ENCODE measurements at places on chromosomes 1 and 21.

GRCh38 chr21:43758811-43759210, 17.3 kb downstream of the CSTB start:
- DNase-seq: no peak

GRCh38 chr1:33117440-33118085, 36.6 kb downstream of the AZIN2 start:
- no peak for DNase-seq

DNA sequence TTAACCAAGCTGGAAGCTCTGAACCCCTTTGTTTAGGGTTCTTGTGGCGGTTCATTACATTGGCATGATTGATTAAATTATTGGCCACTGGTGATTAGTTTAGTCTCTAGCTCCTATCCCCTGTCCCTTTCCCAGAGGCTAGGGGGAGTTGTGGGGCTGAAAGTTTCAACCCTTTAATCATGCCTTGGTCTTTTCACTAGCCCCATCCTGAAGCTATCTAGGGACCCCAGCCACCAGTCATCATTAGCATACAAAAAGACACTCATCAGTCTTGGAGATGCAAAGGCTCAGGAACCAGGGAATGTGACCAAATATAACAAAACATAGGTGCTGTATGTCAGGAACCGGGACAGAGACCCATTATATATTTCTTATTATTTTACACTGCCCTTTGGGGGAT, 34.7 kb upstream of the SNX27 start:
- no peak for DNase-seq

DNA sequence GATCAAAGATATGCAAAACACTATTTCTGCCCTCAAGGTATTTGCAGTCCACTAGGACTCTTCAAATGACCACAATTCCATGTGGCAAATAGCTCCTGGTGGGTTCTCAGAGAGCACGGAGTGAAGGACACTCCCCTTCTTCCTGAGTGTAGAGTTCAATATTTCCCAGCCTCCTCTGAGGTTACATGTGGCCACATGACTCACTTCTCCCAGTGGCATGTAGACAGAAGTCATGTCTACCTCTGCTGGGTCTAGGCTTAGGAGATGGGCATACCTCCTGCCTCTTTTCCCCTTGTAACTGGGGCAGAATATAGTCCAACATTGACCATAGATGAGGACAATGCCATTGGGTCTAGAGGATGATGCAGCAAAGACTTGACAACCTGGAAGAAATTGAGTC, 191.4 kb downstream of the MIS18A start:
- DNase-seq: no peak

DNA sequence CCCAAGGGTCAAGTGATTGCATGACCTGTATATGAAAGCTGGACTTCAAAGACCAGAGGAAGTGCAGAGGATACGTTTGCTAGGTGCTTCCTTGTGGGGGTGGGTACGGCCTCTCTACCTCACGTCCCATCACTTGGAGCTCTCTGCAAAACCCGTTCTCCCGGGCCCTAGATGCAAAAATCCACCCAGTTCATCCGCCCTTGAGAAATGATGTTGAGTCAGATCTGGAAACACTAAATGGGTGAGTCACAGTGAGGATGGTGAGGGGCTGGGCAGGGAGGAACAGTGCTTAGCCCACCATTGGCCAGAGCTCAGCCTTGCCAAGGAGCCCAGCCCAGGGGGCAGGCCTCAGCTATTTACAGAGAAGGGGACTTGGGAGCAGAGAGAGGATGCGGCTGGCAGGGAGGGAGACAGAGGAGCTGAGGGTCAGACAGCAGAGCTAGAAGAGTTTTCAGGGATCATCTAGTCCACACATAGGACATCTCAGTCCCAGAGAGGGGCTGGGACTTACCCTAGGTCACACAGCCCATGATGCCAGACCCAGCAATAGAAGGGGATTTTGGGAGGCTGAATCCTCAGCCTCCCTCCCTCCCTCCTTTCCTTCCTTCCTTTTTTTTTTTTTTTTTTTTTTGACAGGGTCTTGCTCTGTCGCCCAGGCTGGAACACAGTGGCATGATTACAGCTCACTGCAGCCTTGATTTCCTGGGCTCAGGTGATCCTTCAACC, 14.6 kb downstream of the ARHGEF10L start:
- no peak for DNase-seq

- DNase-seq: no peak
These were observed 92.4 kb upstream of the ERG start for GRCh38 chr21:38590449-38591217.

DNA sequence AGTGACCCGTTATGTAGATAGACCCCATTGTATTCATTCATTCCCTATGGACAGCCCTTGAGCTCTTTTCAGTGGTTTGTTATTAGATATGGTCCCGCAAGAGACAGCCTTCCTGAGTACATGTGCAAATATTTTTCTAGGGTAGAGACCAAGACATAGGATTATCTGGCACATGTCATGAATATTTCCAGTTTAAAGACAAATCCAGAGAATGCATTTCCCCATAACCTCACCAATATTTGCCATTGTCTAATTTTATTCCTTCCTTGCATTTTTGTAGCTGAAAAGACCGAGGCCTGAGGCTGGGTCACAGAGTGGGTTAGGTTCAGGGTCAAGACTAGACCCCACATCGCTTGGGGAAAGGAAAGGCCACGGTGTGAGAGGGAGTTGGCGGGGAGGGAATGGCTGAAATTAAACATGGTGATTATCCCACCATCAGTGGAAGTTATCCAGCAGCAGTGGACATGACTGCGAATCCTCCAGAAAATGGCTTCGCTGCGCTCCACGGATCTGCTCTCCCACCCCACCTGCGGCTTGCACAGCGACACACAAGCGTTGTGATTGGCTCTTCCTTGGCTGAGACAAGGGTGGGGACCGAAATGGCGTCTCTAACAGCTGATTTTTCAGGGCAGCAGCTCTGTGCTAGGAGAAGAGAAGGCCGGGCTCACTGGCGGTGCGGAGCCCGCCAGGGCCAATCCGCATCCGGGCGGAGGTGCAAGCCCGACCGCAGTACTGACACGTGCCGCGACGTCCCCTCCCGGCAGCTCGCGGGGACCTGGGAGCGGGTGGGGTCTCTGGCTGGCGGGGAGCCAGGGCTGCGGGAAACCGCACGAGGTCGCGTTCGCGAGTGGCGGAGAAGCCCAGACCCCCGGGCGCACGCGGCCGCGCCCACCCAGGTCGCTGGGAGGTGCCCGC, 16.1 kb upstream of the STMN1 start:
- DNase-seq: peak; percentile 50

- no peak for DNase-seq
These were observed 5.0 kb upstream of the ARL8A start for GRCh38 chr1:202149566-202149965.

DNA sequence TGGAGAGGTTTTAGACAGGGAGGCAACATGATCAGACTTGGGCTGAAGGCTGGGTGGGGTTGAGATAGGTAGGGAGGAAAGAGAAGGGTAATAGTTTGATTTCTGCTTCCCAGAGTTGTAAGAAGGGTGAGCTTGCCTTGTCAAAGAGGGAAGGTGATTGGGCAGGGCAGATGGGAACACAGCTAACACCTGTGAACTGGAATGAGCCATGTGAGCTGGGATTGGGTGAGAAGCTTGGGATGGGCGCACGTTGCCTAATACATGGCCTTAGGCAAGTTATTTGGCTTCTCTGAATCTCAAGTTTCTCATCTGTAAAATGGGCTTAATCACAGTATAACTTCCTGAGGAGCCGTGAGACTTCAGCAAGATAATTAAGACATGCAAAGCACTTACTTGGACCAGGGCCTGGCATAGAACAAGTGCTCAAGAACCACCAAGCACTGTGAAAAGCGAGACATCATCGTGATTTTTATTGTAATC, 33.8 kb upstream of the ID3 start:
- DNase-seq: no peak

DNA sequence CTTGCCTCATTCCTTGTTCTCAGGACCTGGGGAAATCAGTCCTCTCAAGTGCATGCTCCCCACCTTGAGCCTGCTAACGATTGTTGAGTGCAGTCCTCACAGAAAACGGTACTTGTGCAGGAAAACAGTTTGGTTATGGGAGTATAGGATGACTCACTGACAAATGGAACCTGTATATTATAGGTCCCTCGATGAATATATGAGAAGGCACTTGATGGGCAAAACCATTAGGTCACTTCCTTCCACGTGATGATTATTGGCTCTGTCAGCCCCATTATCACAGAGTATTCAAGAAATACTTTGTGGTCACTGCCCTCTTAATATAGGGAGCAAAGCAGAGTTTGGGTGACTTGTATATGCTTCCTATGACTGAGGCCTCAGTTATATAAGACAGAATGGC, 6.2 kb downstream of the CCDC17 start:
- no peak for DNase-seq

DNA sequence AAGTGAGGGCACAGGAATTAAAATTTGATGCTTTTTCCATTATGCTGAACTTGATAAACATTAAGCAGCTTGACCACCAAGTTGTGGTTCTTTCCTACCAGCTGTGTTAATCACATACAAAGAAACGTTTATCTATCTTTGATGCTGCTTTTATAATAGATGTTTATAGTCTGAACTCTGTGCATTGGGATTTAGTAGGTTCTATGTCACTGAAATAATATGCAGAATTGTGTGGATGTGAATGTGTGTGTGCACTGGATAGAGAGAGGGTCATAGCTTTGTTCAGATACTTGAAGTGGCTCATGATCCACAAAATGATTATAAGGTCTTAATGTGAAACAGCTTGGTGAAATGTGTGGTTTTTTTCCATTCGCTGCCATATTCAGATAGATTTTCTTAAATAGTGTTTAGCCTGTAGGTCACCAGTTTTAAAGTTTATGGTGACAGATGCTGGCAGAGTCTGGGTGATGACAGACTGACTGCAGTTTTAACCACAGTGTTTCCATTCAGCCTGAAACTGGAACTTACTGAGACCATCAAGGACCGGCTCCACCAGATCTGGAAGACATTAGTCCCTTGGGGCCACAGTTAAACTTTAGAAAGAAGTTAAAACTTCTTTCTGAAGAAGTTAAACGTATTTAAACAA, 10.2 kb downstream of the DDI2 start:
- DNase-seq: no peak

GRCh38 chr1:210344706-210345105, 16.0 kb downstream of the HHAT start:
- DNase-seq: no peak

- no peak for DNase-seq
These were observed 12.6 kb upstream of the MNDA start for GRCh38 chr1:158818560-158818959.

DNA sequence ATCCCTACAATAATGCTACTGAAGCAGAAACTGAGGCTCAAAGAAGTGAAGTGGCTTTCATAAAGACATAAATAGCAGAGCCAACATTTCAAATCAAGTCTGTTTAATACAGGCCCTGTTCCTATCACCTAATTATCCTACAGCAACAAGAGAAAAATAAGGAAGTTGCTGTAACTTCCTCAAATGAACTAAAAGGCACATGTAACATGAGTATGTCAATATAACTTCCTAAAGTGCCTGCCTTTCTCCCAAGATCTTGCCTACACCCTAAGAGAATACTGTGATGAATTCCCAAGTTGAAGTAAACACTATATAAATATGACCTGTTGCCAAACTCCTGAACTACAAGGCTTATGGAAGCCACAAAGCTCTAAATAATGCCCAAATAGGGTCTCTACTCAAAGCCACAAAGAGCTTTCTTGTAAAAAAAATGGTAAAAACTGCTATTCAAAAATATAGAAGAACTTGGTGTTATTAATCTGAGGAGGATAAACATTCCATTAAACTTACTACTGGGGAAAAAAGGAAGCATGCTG, 8.6 kb downstream of the BEND5 start:
- DNase-seq: no peak

DNA sequence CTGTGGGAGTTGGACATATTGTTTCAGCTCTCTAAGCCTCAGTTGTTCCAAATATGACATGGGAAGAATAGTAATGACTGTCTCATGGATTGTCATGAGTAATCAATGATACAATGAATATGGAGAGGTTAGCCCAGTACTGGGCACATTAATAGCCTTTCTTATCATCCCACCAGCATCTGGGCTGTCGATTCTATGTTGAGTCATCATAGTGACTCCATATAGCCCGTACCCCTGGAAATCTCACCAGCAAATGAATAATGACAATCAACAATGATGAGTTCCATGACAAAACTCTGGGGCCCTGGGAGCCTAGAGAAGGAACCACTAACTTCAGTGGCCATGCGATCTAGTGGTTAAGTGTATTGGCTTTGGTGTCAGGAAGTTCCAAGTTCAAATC, 39.7 kb upstream of the GJB5 start:
- DNase-seq: no peak

DNA sequence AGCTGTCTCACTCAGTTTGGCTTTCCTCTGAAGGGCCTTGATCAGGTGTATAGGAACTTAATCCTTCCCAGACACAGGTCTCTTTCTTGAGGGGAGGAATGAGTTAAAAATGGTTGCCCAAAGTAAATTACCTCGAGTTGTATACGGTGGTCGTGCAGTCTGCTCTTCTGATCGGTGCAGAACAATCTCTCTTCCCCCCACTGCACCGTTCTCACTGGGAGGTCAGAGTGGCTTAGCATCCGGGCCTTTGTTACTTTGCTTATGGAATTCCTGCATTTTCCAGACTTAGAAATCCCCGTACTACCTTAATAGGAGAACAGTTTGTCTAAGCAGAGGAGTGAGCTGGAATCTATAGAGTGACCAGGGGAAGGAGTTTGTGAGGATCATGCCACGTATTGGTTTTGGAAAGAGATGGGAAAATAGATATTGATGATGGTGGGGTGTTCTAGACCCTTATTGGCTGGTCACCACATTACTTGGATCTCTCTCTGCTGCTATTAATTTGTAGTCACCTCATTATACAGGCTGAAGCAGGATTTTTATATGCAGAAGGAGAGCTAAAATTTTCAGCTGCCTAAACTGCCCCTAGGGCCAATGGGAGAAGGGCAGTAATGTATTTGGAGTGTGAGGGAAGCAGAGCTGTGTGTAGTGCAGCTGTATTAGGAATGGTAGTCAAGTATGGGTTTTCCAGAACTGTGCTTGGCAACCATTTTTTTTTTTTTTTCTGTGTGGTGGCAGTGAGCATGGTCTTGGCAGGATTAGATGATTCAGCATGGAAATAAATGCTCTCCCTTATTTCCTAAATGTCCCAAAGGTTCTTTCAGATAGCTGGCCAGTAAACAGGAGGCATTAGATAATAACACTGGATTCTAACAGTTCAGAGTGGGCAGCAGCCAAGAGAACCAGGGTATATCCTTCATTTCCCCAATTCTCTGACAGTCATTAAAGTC, 81.5 kb downstream of the NDUFS5 start:
- DNase-seq: no peak

DNA sequence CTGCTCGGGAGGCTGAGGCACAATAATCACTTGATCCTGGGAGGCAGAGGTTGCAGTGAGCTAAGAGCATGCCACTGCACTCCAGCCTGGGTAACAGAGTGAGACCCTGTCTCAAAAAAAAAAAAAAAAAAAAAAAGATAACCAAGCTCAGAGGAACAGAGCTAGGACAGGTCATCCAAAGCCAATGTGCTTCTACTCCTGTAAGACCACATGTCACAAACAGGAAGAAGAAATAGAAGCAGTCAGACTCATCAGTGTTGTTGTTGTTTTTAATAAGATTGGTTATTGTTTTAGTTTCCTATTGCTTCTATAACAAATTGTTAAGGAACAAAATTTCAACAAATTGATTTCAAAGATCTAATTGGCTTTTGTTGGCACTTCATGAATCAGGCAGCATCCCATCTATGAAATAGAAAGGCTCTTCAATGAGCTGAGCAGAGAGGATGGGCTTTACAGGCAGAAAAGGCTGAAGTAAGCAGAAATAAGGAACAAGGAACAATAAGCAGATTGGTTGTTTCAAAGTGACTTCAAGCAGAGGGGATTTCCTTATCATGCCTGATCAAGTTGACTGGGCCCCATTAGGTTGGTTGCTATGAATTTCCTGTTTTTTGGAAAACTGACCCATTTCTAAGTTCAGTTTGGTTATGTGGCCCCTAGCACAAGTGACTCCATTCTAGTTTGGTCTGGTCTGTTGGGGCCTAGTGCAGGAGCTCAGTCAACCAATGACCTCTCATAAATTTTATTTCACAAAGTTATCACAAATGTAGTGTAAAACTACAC, 6.0 kb upstream of the AKNAD1 start:
- no peak for DNase-seq
